ENCODE measurements at places on chromosomes 6 and 20.

DNA sequence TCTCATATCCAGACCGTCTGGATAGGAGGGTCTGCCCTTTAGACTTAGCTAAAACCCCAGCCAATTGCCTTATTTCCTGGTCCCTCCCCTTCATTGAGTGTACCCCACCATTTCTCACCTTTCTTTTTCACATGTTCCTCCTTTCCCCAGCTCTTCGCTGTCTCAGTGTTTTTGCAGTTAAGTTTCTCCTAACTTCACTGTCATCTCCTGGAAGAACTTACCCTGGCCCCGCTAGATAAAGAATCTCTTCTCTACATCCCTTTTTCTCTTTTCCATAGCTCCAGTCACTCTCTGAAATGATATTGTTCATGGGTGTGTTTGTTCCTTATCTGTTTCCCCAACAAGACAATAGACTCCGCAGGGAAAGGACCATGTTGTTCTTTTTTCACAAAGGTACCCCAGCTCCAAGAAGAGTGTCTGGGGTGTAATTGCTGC is 208.8 kb downstream of the TSHZ2 start:
- no peak for DNase-seq

DNA sequence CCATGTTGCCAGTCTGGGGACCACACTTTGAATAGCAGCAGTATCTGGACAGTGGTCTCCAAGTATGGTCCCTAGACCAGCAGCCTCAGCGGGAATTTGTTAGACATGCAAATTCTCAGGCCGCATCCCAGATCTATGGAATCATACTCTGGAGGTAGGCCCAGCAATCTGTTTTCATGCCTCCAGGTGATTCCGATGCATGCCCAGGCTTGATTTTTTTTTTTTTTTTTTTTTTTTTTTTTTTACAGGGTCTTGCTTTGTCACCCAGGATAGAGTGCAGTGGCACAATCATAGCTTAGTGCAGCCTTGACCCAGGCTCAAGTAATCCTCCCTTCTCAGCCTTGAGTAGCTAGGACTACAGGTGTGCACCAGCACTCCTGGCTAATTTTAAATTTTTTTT is 682 bp upstream of the SLA2 start:
- DNase-seq = no peak

DNA sequence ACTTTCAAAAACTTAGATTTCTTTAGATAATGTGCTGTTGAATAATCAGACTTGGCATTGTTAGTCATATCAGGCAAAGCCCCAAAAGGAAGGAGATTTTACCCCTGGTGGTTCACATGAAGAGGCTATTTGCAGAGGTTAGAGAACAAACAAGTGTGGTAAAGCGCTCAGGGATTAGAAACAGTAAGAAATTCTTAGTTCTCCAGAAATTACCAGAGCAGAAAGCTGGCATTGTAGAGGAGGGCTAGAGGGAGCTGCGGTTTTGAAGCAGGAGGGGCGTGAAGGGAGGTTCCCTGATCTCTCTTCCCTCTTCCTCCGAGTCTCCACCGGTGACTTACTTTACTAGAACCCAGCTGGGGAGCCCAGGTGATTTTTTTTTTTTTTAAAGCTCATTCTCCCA is 10.2 kb downstream of the MYO6 start:
- no peak for DNase-seq

- DNase-seq = no peak
These were observed 267.9 kb downstream of the ADGRG6 start for GRCh38 chr6:142569676-142570075.

- DNase-seq = no peak
These were observed 4.9 kb downstream of the PLCG1 start for GRCh38 chr20:41142245-41142644.

DNA sequence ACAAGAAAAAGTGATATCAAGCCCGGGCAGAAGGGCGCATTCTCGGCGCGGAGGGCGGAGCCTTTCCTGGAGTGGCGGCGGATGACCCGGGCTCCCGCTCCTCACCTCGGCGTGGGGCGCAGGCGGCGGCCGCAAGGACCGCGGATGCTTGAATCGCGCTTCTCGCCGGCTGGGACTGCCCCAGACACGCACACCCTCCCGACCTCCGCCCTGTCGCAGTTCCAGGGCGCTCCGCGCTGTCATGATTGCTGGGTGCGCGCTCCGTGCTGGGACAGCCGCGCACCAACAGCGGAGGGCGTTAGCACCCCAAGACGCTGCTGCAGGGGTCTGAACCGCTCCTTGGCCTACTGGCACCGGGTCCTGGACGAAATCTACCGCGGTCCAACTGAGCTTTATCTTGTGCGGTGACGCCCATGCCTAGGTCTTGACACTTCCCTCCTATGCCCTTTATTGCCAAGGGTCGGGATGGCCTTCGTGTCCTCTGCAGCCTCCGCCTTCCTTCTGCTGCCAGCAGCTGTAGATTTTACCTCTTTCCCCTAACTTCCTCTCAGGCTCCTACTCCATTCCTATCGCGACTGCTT is 43.3 kb downstream of the IRAK1BP1 start:
- peak; percentile 22 for DNase-seq

DNA sequence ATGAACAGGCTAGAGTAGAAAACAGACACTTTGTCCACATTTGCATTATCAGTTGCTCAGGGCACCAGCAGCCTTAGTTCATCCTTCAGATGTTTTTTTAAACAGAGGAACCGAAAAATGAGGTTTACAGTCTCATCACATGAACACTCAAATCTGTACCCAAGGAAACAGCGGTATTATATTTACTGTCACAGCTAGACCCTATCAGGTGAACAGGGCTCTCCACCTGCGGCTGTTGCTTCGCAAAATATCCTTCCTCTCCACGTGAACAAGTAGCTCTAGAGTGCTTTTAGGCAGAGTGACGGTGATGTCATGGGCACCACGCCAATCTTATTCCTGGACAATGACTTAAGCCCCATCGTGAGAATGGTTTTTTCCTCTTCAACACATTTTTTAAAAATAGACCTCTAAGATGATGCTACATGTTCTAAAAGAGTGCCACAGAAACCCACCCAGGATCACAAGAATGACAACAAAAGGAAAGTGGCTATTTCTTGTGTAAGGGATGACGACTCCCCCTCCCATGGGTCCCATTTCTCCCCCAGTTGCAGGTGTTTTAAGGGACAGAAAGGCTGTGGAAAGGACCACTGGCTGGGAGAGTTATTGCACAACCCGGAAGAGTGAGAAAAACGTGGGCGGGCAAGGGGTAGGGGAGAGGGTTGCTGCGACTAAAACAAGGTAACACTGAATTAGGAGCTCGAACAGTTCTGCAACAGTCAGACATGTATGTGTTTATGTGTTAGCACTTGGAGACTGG is 77.7 kb downstream of the EFHC1 start:
- no peak for DNase-seq

- no peak for DNase-seq
These were observed 51.5 kb upstream of the SMIM29 start for GRCh38 chr6:34300332-34300751.

DNA sequence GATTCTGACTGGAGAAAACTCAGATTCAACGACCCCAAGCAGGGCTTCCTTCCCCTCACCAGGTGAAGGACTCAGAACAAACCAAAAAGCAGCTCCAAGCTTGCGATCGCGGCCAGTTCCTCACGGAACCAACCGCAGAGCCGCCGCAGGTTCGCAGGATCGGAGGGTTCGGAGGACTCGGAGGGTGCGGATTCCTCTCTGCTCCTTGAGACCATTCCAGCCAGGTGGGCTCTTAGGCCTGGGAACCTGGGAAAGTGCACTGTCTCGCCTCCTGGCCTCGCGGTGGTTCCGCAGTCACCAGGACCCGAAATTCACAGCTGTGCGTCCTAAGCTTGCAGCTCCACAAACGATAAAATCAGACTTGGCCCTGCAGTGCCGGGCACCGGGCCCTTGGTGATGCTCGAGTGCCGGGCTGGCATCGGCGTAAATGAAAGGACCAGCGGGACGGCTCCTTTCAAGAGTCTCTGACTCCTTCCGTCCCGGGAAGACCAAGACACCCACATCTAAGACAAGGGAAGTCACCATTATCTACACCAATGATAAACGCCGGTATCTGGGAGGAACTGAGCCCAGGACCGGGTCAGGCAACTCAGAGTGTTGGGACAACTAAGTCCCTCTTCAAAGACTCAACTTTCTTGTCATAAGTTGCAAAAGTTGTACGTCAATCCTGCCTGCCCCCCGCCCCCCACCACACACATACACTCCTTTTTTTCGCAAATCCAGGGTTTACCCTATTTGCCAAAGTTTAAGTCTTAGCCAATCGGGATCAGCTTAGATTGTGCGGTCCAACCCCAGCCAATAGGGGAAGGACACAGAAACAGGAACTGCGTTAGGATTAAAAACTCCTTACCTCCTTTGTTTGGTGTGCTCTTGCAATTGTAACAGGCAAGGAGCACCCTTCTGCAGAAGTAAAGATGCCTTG is 69.8 kb upstream of the PRSS16 start:
- DNase-seq = peak; percentile 70

DNA sequence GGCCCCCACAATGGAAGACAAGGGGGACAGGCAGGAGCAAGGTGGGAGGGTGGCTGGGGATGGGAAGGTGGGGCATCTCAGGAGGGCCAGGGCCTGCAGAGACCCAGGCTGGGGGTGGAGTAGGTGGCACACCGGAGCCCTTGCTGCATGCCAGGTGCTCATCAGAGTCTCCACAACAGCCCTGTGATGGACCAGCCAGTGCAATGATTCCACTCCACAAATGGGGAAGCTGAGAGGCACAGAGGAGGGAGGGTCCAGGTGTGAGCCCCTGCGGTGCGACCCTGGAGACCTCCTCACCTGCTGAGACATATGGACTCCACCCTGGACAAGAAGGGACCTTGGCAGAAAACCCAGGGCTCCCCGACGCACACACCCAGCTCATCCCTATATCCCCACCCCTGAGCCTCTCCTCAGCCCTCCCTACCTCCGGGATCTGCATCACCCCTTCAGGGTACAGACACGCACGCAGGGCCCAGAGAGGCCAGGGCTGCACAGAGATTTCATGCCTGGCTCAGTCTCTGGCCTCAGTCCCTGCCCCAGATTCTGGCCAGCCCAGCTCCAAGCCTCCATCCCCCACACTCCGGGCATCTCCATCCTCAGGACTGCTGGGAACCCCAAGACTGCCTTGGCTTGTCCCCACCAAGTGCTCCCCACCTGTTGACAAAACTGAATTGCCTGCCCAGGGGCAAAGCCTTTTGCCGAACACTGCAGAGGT is 7.1 kb upstream of the GRM4 start:
- DNase-seq = no peak

- DNase-seq = no peak
These were observed 167.0 kb upstream of the MYLIP start for GRCh38 chr6:15961635-15962448.

DNA sequence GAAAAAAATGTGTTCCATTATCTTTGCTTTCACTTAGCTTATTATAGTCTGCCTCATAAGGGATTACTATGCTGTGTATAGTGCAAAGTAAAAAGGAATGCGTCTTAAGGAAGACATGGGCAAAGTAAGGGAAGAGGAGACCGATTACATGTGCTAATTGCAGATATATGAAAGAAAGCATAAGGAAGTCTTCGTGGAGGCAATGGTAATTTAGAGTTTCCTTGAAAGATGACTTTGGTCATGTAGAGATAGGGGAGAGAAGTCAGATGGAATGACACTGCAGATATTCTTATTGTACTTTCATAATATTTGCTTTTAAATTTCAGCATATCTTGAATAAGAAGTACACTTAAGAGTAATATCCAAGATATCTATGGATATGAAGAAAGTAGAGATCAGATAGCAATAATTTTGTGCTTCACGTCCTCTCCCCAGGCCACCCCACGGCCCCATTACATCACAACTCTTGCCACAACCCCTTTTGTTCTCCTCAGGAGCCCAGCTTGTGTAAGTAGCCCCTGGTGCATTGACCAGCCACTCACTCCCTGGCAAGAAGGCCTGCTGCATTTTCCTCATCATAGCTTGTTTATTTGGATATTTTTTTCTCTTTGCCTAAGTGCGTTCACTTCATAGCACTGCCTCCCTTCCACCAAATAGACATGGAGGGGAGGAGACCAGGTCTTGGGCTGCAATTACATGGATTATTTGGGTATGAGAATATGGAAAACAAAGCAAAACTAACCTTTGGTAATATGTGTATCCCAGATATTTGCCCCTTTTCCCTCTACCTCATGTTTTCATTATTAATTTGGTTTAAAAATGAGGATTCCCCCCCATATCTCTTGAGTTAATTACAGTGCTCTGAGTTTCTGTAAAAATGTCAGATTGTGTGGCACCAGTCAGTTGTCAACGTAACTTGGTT is 30.7 kb upstream of the COL10A1 start:
- no peak for DNase-seq

DNA sequence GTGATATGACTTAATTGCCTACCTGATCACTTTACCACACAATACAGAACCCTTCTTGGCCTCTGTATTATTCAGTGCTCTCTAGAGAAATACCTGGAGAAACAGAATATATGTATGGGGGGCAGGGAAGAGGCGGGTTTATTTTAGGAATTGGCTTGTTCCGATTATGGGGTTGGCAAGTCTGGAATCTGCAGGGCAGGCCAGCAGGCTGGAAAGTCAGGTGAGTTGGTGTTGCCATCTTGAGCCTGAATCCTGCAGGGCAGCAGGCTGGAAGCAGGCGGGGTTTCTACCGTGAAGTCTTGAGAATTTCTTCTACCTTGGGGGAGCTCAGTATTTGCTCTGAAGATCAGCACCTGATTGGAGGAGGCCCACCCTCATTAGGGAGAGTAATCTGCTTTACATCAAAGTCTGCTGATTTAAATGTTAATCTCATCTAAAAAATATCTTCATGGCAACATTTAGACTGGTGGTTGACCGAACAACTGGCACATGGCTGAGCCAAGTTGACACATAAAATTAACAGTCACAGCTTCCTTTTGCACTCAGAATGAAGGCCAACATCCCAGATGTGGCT is 193.9 kb downstream of the ZDHHC14 start:
- no peak for DNase-seq

DNA sequence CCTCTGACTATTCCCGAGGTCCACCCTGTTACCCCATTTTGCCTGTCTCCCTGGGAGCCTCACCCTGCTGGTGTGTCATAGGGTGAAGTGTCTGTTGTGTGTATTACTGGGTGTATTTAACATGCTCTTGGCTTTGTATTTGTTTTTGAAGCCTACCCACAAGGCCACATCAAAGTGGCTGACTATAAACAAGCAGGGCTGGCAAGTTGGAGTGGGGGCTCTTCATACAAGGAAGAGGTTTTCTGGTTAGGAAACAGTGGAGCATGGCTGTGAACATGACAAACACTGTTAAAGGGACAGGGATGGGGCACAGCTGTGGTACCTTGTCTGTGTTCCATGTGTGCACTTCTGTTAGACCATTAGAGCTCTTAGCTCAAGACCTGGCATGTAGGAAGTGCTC is 26.3 kb downstream of the HECA start:
- no peak for DNase-seq

DNA sequence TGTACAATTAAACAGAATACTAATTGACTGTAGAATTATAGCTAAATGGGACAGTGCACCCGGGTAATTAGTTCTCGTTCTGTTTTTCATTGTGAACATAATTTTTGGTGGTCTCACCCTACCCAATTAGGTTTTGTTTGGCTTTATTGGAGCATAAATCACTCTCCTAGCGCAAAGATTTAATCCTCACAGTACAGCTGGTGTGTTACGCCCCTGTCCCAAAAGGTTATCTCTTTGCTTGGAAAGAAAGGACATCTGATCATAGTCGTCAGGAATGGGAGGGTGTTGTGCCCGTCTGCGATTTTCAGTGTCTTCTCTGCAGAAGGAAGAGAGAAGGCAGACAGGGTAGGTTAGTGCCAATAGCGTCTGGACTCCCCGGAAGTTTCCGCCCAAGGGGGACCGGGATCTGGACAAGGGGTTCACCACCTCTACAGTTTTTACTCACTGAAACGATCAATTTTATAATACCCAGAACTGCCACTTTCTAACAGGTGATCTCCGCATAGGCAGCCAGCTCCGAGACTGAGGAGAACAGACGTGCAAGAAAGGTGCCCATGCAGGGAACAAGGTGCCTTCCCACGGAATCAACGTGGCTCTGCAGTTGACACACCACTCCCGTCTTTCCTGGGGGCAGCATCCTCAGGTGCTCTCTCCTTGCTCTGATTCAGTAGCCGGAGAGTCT is 617.4 kb upstream of the CDH4 start:
- no peak for DNase-seq
